ENCODE measurements at places on chromosomes 5 and 9.

DNA sequence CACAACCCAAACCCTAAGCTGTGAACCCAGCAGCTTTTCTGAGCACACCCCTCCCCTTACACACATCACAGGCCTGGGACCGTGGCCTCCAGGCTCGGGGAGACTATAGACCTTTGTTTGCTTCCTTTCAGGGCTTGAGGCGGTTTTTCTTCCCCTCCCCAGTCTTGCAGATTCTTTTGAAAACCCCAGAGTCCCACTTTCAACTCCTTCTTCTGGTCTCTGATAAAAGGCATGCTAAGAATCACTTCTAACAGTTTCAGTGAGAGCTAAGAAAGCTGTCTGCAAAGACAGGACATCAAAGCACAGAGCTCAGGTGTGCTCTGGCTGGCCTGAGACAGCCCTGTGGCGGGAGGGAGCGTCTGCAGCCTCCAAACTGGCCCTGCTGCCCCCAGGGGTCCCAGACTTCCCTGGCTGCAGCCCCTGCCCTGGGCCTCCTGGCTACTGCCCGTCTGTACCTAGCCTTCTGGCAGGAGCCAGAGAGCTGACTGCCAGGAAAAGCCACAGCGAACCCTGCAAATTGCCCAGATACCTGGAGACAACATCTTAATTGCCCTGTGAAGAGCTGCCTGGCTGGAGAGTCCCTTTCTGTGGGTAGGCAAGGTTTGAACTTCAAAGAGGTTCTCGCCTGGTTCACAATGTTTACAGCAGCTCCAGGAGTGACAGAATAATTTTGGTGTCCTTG, 138.9 kb downstream of the GADD45G start:
- no peak for DNase-seq

GRCh38 chr5:151737431-151737830, 21.0 kb downstream of the ATOX1 start:
- no peak for DNase-seq

DNA sequence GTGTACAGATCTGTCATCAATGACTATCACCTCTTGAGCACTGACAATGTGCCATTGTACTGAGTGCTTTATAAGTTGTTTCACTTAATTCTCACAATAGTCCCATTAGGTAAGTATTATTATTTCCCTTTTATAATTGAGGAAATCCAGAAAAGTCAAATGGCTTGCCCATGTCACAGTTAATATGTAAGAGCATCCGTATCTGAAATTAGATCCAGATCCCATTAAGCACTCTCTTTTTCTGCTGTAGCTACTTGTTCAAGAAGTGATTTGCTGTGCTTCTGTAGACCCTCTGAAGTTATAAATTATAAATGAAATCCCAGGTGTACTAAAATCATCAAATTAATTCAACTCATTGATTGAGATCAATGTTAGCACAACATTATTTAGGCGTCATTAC, 94.7 kb downstream of the INIP start:
- DNase-seq: no peak

- DNase-seq: peak; percentile 1
Measured at GRCh38 chr9:79574136-79574535, 2.4 kb downstream of the TLE4 start.

GRCh38 chr9:116223926-116224325, 70.3 kb downstream of the PAPPA start:
- no peak for DNase-seq

DNA sequence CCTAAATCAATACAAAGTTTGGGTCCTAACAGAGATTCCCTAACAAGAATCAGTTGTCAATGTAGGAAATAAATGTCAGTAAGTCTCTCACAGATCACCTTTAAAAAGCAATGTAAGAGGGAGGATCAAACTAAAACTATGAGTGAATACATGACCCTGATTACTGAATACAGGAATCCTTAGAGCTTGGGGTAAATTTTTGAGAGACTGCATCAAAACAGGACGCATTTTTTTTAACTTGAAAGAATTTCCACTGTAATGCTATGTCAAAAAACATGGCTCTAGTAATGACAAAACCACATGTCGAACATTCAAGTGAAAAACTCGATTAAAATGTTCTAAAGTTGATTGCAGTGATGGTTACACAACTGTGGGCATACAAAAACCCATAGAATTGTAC, 21.9 kb downstream of the ZDHHC21 start:
- no peak for DNase-seq

DNA sequence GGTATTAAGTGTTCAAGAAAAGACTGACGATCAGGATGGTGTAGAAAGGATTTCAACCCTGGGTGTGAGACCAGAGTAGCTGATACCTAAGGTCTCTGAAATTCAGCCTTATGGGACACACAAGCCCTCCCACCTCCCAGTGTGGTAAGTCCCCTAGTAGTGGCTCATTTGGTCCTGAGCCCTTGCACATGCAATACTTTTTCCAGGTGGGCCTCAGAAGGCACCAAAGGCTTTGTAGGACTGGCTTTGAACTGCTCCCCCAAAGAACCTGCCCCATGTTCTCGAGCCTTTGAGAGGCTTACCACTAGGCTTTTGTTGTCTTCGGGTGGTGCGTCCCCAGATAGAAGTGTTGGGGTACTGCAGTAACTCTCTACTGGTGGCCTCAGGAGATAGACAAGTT, 803 bp downstream of the GARIN3 start:
- DNase-seq: no peak

- no peak for DNase-seq
Measured at GRCh38 chr5:95406426-95407090, 15.4 kb downstream of the FAM81B start.

DNA sequence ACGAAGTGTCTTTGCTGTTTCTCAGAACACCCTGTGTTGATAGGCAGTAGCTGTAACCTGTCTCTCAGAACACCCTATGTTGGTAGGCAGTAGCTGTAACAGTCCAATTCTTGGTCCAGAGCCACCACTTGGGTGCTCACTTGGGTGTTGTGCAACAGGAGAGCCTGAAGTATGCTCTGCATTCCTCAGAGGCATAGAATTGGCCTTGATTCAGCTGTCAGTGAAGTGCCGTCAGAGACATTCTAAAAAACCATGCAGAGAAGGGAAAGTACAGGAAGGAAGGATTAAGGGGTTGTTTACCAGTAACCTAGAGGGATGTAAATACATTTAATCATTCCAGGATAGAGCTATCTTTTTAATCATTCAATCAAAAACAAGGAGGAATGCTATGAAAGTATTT, 231.2 kb downstream of the ARRDC3 start:
- peak; percentile 77 for DNase-seq

GRCh38 chr9:133100506-133101355, 20.3 kb downstream of the RALGDS start:
- no peak for DNase-seq

DNA sequence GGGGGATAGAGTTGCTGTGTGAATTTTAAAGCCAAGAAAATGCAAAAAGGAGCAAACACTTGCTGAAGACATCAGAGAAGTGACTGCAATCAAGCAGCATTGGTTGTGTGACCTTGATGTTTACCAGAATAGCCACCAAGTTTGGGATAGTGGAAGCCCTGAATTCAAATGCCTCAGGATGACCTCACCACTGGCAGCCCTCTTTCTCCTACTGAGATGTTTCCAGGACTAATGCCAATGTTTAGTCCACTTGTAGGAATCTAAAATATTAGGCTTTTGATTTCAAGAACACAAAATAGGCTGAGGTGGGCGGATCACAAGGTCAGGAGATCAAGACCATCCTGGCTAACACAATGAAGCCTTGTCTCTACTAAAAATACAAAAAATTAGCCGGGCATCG, 112.2 kb upstream of the NUDT12 start:
- DNase-seq: no peak

- DNase-seq: no peak
Measured at GRCh38 chr5:98630621-98631020, 142.8 kb upstream of the RGMB start.

DNA sequence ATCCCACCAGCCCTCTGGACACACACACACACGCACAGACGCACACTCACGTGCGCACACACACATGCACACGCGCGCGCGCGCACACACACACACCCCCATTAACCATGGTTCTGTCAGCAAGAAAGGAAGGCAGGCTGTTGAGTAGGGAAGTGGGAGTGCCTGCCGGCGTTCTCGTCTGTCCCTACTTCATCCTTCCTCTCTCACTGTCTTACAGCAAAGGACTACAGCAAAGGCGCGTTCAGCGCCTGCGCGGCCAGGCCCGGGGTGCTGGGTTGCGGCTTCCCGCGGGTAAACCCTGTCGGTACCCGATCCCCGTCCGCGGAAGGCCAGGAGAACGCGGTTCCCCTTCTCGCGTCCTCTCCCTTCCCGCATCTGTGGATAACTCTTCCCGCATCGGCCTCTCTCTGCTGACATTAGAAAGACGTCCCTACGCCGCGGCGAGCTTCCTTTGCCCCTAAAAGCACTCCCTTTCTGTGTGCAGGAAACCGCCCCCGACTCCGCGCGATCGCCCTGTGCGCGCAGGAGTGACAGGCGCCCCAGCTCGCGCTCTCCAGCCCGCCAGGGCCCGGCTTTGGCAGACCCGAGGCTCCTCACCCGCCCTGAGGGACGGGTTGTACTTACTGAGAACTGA, 219.2 kb downstream of the AGTPBP1 start:
- DNase-seq: peak; percentile 34

GRCh38 chr9:123417289-123418051, 61.5 kb downstream of the CRB2 start:
- no peak for DNase-seq

- DNase-seq: no peak
Measured at GRCh38 chr9:127184641-127185040, 62.2 kb upstream of the ANGPTL2 start.

- no peak for DNase-seq
Measured at GRCh38 chr5:31487506-31487905, 44.4 kb downstream of the DROSHA start.

- no peak for DNase-seq
Measured at GRCh38 chr9:82492274-82492673, 503.7 kb downstream of the SPATA31D1 start.

- no peak for DNase-seq
Measured at GRCh38 chr9:108973895-108974294, 39.4 kb downstream of the CTNNAL1 start.

DNA sequence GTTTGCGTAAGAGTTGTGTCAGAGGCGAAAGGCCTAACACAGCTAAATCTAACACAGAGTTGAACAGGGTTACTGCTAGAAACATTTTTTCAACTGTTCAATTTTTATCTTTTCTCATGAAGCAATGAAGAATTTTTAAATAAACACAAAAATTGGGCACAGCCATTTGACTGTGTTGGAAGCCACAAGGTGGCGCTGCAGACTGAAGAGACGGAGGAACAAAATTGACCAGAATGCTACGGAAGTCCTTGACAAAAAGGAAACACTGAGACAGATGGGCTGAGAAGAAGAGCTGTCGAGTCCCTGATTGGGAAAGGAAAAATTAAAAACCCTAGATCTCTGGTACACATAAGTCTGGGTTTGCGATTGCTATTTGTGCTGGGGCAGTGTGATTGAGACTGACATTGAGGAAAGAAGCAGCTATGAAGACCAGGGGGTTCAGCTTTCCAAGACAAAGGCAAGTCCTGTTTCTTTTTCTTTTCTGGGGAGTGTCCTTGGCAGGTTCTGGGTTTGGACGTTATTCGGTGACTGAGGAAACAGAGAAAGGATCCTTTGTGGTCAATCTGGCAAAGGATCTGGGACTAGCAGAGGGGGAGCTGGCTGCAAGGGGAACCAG, at the start of gene PCDHB9:
Gene PCDHB9 (plus strand): TSS at position 265 of the 616 bp plus-strand sequence. CDS start 158 bp downstream, at position 423.
- no peak for DNase-seq

- no peak for DNase-seq
Measured at GRCh38 chr9:128226412-128226801, 23.2 kb downstream of the DNM1 start.

DNA sequence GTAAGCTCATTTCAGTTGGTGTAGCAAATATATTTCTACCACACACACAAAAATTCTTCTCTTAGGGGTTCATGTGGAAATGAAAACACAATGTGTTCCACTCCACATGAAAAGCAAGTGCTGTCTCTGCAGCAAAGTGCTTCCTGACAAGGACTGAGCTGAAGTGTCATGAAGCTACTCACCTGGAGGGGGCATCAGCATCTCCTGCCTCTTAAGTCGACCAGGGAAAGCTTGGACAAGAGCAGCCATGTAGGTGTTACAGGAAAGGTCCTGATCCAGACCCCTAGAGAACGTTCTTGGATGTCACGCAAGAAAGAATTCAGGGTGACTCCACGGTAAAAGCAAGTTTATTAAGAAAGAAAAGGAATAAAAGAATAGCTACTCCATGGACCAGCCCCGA, 62.8 kb downstream of the SV2C start:
- peak; percentile 13 for DNase-seq

GRCh38 chr5:80225189-80225933, 30.5 kb downstream of the SERINC5 start:
- no peak for DNase-seq

- DNase-seq: no peak
Measured at GRCh38 chr5:134111741-134112647, 2.5 kb upstream of the TCF7 start.

- no peak for DNase-seq
Measured at GRCh38 chr9:96859461-96860198, 5.3 kb upstream of the ZNF782 start.

- no peak for DNase-seq
Measured at GRCh38 chr5:133029416-133029815, 3.1 kb upstream of the ZCCHC10 start.

DNA sequence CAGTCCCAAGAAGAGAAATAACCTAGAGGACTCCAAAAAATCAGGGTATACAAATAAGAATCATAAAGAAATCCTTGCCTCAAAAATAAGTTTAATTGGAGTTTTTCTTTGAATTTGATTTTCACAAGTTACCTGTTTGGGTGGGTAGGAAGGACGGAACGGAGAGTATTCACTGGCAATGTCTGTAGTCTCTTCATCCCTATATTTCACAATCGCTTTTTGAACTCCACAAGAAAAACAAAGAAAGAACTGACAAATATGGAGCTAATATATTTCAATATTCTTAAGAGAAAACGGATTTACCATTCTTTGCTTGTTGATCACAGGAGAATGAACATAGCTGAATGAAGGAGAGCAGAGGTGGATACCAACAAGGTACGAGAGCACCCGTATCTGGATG, 30.1 kb downstream of the MTMR12 start:
- DNase-seq: no peak

Data from ACHN (cell line).